Hepatocyte (in vitro differentiated cells): ENCODE measurements at places on chromosomes 12 and 14. TPM values are rescaled to one million over a fixed set of nuclear protein-coding genes. Genes with fewer than 3 reads are reported as not detected.

GRCh38 chr12:45191239-45191638 lies 24.7 kb upstream of the ANO6 start:
- peak overlapping the region; percentile 62 for H3K27ac ChIP-seq
- no peaks in the 10 kb centered on the region for H3K27me3 ChIP-seq
- H3K36me3 ChIP-seq = no peaks in the 10 kb centered on the region
- DNase-seq = no peak

GPRC5D gene
- not detected in 2 replicates for total RNA-seq

DNA sequence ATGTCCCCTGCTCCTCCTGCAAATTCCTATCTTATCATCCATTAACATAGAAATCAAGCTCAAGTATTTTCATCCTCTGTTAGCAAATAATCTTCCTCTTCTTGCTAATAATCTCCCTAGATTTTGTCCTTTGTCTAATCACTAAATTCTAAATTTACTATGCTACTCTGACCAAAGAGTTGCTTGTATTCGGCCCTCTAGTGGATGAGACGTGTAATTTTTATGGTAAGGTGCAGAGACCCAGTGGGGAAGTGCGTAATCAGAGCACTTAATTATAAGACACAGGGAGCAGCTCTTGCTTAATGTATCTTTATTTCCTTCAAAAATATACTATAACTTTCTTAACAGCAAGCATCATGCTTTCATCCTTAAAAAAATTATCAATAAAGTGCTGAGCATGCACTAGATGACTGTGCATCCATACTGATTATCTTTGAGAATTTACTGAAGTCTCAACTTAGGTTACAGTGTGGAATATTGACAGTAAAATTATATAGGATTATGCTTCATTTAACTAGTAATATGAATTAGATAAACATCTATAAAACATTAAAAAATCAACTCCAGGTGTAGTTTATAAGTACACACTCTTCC lies 212.6 kb downstream of the SLC16A7 start:
- H3K27ac ChIP-seq = no peak overlapping the region
- DNase-seq = peak; percentile 37
- H3K27me3 ChIP-seq = no peaks in the 10 kb centered on the region
- no peak overlapping the region for H3K4me3 ChIP-seq

- no peak overlapping the region for H3K4me3 ChIP-seq
- no peaks in the 10 kb centered on the region for H3K36me3 ChIP-seq
- no peaks in the 10 kb centered on the region for H3K4me1 ChIP-seq
- no peak overlapping the region for H3K27ac ChIP-seq
Observed at GRCh38 chr14:40229676-40230075, 797.4 kb upstream of the FBXO33 start.

GRCh38 chr12:108232565-108232964 lies 103.5 kb downstream of the WSCD2 start:
- DNase-seq = no peak
- H3K4me3 ChIP-seq = no peak overlapping the region
- no peak overlapping the region for H3K27ac ChIP-seq
- H3K4me1 ChIP-seq = no peaks in the 10 kb centered on the region
- peaks cover 24% of the 10 kb centered on the region for H3K27me3 ChIP-seq
- no peaks in the 10 kb centered on the region for H3K36me3 ChIP-seq

GRCh38 chr14:88910386-88910785 lies 85.9 kb downstream of the TTC8 start:
- no peak for DNase-seq
- no peaks in the 10 kb centered on the region for H3K36me3 ChIP-seq
- H3K27me3 ChIP-seq = no peaks in the 10 kb centered on the region
- no peak overlapping the region for H3K27ac ChIP-seq
- no peak overlapping the region for H3K4me3 ChIP-seq
- no peaks in the 10 kb centered on the region for H3K4me1 ChIP-seq

EXOC3L4 gene
- total RNA-seq = 12.4 and 35.3 TPM in 2 replicates

GRCh38 chr12:112450725-112451124 lies 32.0 kb downstream of the PTPN11 start:
- H3K4me3 ChIP-seq = no peak overlapping the region
- H3K4me1 ChIP-seq = no peaks in the 10 kb centered on the region
- H3K27ac ChIP-seq = no peak overlapping the region
- H3K36me3 ChIP-seq = no peaks in the 10 kb centered on the region
- H3K27me3 ChIP-seq = no peaks in the 10 kb centered on the region

DNA sequence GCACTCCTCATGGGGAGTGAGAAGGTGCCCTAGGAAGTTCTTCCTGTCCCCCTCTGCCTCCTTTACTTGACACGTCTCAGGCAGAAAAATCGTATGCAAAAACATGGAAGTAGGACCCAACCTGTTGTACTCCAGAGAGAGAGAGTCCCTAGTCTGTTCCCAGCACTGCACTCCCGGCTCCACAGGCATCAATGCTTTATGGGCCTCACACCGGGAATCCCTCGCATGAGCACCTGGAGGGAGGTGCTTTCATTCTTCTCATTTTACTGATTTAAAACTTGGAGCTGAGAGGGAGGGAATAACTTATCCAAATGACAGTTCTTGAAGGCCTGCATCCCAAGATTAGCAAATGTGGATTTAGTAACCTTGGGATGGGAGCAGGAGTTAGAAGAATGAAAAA lies 1101.4 kb downstream of the BCL11B start:
- no peak overlapping the region for H3K27ac ChIP-seq
- H3K4me3 ChIP-seq = no peak overlapping the region
- DNase-seq = no peak
- no peaks in the 10 kb centered on the region for H3K36me3 ChIP-seq
- H3K4me1 ChIP-seq = no peaks in the 10 kb centered on the region
- H3K27me3 ChIP-seq = no peaks in the 10 kb centered on the region

DNA sequence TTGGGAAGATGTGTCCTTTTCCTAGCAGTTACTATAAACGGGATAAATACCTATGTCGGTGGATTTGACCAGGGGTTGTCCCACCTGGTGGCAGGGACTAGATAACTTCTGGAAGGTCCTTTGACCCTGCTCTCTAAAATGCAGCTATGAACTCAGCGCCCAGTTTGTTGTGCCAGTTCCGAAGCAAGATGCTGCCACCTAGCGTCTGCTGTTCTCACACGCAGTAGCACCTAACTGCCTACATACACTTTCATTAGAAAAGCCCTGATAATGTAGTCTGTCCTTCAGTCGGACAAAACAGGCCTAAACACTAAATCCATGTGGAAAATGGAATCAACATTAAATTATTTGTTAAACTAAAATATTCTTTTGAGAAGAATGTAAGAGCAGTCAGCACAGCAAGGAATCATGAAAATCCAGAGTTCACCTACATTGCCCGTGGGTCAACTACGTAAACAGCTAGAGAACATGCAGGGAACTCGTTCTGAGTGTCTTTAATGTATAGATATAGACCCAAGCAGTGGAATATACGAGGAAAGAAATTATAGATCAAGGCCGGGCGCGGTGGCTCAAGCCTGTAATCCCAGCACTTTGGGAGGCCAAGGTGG lies 51.1 kb upstream of the CRACR2A start:
- H3K4me1 ChIP-seq = no peaks in the 10 kb centered on the region
- H3K4me3 ChIP-seq = no peak overlapping the region
- DNase-seq = peak; percentile 79
- no peaks in the 10 kb centered on the region for H3K36me3 ChIP-seq
- no peaks in the 10 kb centered on the region for H3K27me3 ChIP-seq

EIF2S3B gene
- total RNA-seq = 1.3 and 1.4 TPM in 2 replicates

DNA sequence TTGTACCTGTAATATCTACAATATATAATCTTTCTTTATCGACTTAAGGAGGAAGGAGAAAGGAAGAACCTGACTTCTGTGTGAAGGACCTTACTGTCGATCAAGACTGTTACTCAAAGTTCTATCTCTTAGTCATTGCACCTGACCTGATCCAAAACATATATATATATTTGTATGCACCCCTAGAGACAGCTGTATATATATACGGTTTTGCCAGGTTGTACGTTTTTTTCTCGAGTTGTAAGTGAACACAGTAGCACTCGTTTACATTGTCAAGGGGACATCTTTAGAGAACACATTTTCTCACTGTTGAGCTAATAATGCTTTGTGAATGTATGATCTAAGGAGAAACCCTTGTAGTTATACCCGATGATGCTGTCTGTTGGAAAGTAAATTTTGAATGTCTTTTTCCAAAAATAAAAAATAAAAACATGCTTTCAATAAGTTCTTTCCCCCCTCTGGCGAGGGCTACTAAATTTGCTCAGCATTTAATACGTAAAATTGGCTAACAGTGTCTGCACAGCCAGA lies 536 bp upstream of the SLC35E3 start:
- DNase-seq = no peak
- peak overlapping the region; percentile 77 for H3K27ac ChIP-seq
- H3K27me3 ChIP-seq = no peaks in the 10 kb centered on the region
- peaks cover 8% of the 10 kb centered on the region for H3K4me1 ChIP-seq
